ENCODE measurements at places on chromosomes 3 and 15. TPM values are rescaled to one million over a fixed set of nuclear protein-coding genes. Genes with fewer than 3 reads are reported as not detected.
A peak's percentile ranks its signal among the peaks of the same experiment; 100 is the strongest.

- no peaks in the 10 kb centered on the region for H3K36me3 ChIP-seq
- no peak overlapping the region for H3K27ac ChIP-seq
- no peak for DNase-seq
- no peak overlapping the region for H3K4me3 ChIP-seq
- no peaks in the 10 kb centered on the region for H3K4me1 ChIP-seq
Observed at GRCh38 chr3:36201546-36201945, 178.8 kb upstream of the STAC start.

DNA sequence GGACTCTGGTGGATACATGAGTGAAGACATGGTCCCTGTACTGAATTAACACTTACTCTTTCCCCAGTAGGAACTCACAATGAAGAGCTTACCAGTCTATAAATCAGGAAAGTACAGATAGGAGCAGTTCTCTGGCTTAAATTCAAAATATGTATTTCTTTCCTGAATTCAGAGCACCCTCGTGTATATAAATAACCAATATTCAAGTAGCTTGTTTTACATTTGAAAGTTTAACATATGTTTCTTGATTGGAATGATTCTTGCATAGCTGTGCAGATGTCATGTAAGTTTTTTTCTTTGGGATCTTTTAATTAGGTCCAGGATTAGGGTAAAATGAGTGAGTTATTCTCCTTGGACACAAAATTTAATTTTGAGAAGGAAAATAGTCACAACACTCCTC, 14.8 kb upstream of the TMPRSS7 start:
- H3K36me3 ChIP-seq: no peaks in the 10 kb centered on the region
- no peak overlapping the region for H3K27ac ChIP-seq
- no peak for DNase-seq
- no peaks in the 10 kb centered on the region for H3K27me3 ChIP-seq
- no peak overlapping the region for H3K4me3 ChIP-seq
- no peaks in the 10 kb centered on the region for H3K4me1 ChIP-seq

- H3K27ac ChIP-seq: no peak overlapping the region
- DNase-seq: no peak
- no peaks in the 10 kb centered on the region for H3K27me3 ChIP-seq
- H3K4me3 ChIP-seq: no peak overlapping the region
- H3K36me3 ChIP-seq: no peaks in the 10 kb centered on the region
Observed at GRCh38 chr3:3772920-3773319, 26.3 kb upstream of the LRRN1 start.

GRCh38 chr3:128083980-128084674, 31.9 kb downstream of the SEC61A1 start:
- H3K27ac ChIP-seq: no peak overlapping the region
- DNase-seq: no peak
- H3K36me3 ChIP-seq: peaks cover 35% of the 10 kb centered on the region
- H3K4me1 ChIP-seq: no peaks in the 10 kb centered on the region
- no peaks in the 10 kb centered on the region for H3K27me3 ChIP-seq
- H3K4me3 ChIP-seq: no peak overlapping the region

DNA sequence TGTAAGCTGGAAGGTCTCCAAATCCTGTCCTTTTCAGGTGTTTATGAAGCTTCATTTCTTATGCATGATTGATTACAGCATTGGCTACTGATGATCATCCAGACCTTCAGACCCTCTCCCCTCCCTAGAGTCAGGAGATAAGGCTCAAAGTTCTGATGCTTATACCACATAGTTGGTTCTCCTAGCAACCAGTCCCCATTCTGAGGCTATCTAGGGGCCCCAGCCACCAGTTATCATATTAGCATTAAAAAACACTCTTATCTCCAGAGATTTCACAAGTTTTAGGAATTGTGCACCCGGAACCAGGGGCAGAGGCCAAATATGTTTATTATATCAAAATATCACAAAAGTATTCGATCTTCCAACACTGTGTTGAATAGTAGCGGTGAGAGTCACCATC, 953.1 kb downstream of the FHIT start:
- H3K27ac ChIP-seq: no peak overlapping the region
- no peaks in the 10 kb centered on the region for H3K27me3 ChIP-seq
- H3K4me3 ChIP-seq: no peak overlapping the region
- no peaks in the 10 kb centered on the region for H3K36me3 ChIP-seq

- no peak overlapping the region for H3K4me3 ChIP-seq
- DNase-seq: no peak
- no peaks in the 10 kb centered on the region for H3K4me1 ChIP-seq
- no peak overlapping the region for H3K27ac ChIP-seq
- peaks cover 8% of the 10 kb centered on the region for H3K27me3 ChIP-seq
Observed at GRCh38 chr3:30098243-30098642, 508.2 kb upstream of the TGFBR2 start.

- no peaks in the 10 kb centered on the region for H3K4me1 ChIP-seq
- DNase-seq: no peak
- H3K27me3 ChIP-seq: no peaks in the 10 kb centered on the region
- no peak overlapping the region for H3K27ac ChIP-seq
- no peak overlapping the region for H3K4me3 ChIP-seq
Observed at GRCh38 chr3:35737934-35738706, 98.8 kb downstream of the ARPP21 start.

GRCh38 chr3:192957441-192958021, 39.9 kb upstream of the MB21D2 start:
- H3K36me3 ChIP-seq: no peaks in the 10 kb centered on the region
- no peak for DNase-seq
- no peaks in the 10 kb centered on the region for H3K27me3 ChIP-seq
- peaks cover 3% of the 10 kb centered on the region for H3K4me1 ChIP-seq
- no peak overlapping the region for H3K4me3 ChIP-seq
- H3K27ac ChIP-seq: no peak overlapping the region

- H3K27ac ChIP-seq: no peak overlapping the region
- no peaks in the 10 kb centered on the region for H3K36me3 ChIP-seq
- H3K27me3 ChIP-seq: peaks cover 1% of the 10 kb centered on the region
- no peak overlapping the region for H3K4me3 ChIP-seq
- DNase-seq: no peak
Observed at GRCh38 chr3:180898572-180898971, 13.9 kb upstream of the FXR1 start.

GRCh38 chr15:42803436-42803835, 66.5 kb upstream of the CDAN1 start:
- DNase-seq: no peak
- no peaks in the 10 kb centered on the region for H3K4me1 ChIP-seq
- no peak overlapping the region for H3K27ac ChIP-seq
- no peaks in the 10 kb centered on the region for H3K27me3 ChIP-seq

DNA sequence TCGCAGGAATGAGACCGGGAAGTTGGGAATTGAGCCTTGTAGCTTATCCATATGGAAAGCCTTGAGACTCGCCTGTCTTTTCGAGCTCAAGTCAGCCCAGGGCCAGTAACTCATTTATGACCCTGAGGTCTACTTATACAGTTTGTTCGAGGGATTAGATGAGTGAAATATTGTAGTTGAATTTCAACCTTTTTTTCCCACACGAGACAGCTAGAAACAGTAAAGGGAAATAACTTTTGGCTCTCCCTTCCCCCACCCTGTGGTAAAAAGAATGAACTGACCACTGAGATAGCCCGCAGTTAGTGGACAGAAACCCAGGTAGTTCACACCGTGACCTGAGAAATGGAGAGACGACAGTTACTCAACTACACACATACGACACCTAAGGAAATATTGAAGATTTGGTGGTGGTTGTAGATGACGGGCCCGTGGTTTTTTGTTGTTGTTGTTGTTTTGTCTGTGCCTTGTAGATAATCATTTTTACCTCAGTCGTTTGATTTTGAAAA, 841 bp downstream of the EIF3J start:
- DNase-seq: peak; percentile 42
- no peaks in the 10 kb centered on the region for H3K27me3 ChIP-seq
- peaks cover 61% of the 10 kb centered on the region for H3K4me1 ChIP-seq
- peak overlapping the region; percentile 84 for H3K4me3 ChIP-seq

DNA sequence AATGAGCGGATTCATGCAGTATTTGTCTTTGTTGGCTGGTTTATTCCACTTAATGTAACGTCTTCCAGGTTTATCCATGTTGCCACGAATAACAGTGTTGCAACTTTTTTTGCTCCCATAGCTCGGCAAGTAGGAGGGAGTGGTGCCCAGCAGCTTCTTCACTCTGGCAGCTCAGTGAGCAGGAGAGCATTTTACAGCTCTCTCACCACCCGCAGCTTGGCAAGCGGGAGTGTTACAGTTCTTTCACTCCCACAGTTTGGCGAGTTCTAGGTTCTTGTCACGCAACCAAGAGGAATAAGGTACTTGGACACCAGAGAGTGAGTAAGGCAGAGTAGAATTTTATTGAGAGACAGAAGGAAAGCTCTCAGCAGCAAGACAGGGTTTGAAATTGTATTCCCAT, 935.2 kb downstream of the TBL1XR1 start:
- no peak overlapping the region for H3K4me3 ChIP-seq
- no peak overlapping the region for H3K27ac ChIP-seq
- DNase-seq: no peak
- H3K27me3 ChIP-seq: no peaks in the 10 kb centered on the region
- no peaks in the 10 kb centered on the region for H3K36me3 ChIP-seq
- no peaks in the 10 kb centered on the region for H3K4me1 ChIP-seq

The LRRC31 gene
- not detected for total RNA-seq

The SETD2 gene
- 37.4 TPM for total RNA-seq

The ITIH3 gene
- total RNA-seq: not detected

The ISLR gene
- not detected for total RNA-seq

The STXBP5L gene
- not detected for total RNA-seq

The ATP11B gene
- 131 TPM for total RNA-seq

The LSMEM2 gene
- not detected for total RNA-seq

The CACNA2D2 gene
- total RNA-seq: 0.45 TPM

The ROPN1 gene
- total RNA-seq: not detected

The TMEM207 gene
- not detected for total RNA-seq
